ENCODE measurements at places on chromosomes 7 and 10.

GRCh38 chr10:5963591-5963990 is 13.8 kb downstream of the IL15RA start:
- DNase-seq: no peak

DNA sequence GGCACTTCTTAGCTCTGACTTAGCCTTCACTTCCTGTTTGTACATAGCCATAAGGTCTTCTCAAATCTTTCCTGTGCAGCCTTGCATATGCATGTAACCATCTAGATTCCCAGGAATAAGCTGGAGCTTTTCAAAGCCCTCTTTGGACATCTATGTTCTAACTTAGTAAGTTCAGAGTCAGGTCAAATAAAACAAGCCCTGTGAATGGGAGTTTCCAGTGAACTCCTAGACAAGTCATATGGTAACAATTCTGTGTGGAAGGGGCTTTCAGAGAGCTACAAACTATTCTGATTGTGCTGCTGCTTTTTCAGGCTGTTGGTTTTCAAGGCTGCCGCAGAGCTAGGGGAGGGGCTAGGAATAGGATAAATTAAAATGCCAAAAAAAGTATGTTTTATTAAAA is 208.4 kb upstream of the AKR1E2 start:
- DNase-seq: no peak

DNA sequence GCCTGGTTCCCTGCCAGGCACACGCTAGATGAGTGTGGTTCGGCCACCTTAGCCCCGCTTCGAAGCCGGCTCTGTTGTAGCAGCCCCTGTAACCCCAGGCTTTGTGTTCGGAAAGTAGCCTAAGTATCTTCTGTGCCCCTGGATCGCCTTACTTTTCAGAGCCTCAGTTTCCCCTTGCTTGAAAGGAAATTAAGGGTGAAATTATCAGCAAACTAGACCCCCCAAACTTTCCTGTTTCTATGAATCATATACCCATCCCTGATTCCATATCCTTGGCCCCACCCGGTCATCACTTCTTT is 312 bp downstream of the PDCD11 start:
- no peak for DNase-seq

GRCh38 chr7:142365410-142365842 is 107.6 kb upstream of the PRSS58 start:
- no peak for DNase-seq

GRCh38 chr10:130169136-130169859 is 33.1 kb downstream of the GLRX3 start:
- no peak for DNase-seq

DNA sequence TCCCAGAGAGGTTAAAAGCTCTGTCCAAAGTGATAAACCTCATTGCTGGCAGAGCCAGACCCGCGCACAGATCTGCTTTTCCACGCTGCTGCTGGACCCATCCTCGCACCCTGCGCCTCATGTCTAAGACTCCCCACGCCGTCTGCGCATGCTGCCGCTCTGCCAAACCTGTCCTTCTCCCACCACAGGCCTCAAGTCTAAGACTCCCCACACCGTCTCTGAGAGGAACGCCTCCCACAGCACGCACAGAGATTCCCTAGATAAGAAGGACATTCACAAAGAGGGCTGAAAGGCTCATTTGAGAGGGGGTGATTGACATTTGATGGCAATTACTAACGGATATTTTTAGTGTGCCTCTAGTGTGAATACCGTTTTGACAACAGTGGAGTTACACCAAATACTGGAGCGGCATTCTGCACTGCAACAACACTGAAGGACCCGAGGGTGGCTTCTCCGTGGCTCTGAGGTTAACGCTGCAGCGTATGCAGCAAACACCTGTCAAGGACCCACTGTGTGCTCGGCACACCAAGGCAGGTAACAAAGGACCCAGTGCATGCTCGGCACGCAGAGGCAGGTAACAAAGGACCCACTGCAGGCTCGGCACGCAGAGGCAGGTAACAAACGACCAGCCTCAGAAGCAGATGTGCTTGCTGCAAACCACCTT is 231.4 kb downstream of the DNAJB6 start:
- DNase-seq: no peak

- no peak for DNase-seq
Measured at GRCh38 chr7:47377741-47378140, 204.2 kb downstream of the TNS3 start.

GRCh38 chr7:33904681-33905388 is 504 bp upstream of the BMPER start:
- DNase-seq: no peak

GRCh38 chr10:21501091-21501490 is 24.4 kb downstream of the SKIDA1 start:
- DNase-seq: no peak

DNA sequence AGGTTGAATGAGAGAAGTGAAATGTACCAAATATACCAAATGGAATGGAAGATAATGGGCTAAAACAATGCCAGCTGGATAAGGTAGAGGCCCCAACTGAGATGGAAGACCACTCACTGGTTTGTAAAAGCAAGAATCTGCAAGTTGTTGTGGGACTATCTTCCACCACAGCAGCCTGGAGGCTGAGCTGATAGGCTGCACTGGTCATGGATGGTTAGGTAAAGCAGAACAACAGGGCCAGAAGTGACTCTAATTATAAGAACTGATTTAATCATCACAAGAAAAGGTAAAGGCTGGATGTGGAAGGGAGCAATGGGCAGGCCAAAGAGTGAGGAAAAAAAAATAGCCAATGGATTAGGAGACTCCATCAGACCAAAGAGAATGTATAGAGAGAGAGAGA is 11.8 kb downstream of the TFEC start:
- DNase-seq: no peak
